AG04450 (cell line): ENCODE measurements at places on chromosomes 7 and 10.

DNA sequence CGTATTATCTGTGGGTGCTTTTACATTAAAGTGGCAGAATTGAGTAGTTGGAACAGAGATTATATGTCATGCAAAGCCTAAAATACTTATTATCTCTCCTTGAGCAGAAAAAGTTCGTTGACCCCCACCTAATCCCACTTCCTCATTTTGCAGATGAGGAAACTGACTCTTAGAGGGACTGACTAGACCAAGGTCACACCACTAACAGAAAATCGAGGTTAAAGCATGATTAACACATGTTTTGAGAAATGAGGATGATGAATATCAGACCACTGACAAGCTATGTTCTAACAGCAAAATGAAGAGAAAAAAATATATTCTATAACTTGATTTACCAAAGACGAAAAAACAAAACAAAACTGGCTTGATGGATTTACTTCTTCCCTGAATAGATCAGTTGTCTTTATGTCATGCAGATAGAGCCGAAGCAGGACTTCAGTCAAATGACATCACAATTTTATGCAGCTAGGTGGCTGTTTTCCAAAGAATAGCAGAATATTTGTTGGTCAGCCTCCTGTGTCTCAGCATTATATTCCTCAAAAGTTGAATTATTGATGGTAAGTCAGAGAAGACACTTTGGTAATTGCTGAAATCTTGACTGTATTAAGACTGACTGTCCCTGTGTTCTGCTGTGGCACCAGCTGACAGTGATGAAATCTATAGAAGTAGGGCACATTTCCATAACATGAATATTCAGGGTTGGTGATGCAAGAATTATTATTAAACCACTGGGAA lies 24.2 kb upstream of the SMIM30 start:
- no peak for DNase-seq

GRCh38 chr7:3559278-3559677 lies 258.2 kb downstream of the SDK1 start:
- peak; percentile 69 for DNase-seq

DNA sequence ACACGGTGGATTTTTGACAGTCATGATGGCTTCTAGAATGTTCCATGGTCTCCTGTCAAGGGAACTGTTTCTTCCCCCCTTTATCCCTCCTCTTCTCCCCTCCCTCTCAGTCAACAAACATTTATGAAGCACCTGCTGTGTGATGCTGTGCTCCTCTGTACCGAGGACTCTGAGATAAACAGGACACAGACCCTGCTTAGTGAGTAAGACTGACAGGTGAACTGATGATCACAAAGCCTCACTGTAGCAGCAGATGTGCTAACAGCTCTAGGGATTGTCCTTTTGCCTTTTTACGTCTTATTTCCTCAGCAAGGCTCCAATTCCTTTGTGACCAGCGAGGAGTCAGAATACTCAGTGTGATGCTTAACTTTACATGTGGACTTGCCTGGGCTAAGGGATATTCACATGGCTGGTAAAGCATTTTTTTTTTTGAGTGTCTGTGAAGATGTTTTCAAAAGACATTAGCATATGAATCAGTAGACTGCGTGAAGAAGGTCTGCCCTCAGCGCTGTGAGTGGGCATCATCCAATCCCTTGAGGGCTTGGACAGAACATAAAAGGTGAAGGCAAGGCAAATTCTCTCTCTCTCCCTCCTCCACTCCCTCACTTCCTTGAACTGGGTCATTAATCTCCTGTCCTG lies 170.1 kb downstream of the ADRA2A start:
- DNase-seq, result no peak

- no peak for DNase-seq
These were observed 215.8 kb downstream of the CHCHD3 start for GRCh38 chr7:132866144-132866531.

DNA sequence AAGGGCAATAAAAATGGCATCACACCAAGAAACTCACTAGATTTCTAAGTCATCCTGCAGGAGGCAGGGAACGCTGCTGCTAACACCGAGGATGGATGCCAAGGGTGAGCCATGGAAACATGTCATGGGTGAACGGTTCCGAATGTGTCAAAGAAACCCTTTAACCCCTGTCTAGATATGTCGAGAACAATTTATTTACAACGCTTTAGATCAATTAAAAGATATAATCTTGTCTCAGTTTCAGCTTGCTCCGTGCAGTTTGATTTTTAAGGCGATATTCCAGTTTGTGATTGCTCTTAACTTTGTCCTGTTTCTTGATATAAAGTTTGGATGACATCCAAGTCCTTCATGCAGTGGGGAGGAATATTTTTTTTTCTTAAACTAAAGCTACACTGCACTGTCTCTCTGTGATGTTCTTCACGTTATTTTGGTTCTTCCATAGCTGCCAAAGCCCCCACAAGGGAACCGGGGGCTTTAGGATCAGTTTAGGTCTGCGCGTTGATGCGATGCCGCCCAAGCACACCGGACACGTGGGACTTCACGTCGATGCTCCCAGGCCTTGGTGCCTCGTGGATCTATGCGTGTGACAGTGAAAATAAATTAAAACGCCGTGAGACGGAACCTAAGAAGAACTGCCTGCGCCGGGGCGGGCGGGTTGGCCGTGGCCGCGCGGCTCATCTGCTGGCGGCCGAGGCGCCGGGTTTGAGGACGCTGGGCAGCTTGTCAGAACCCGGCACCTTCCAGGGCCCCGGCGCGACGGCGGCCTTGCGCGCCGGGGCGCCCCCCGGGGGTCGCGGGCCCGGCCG lies 220.3 kb downstream of the PHTF2 start:
- DNase-seq, result no peak

GRCh38 chr10:124448696-124449169 lies 1.1 kb downstream of the NKX1-2 start:
- no peak for DNase-seq

GRCh38 chr7:101319401-101319800 lies 2.2 kb downstream of the IFT22 start:
- DNase-seq, result no peak

DNA sequence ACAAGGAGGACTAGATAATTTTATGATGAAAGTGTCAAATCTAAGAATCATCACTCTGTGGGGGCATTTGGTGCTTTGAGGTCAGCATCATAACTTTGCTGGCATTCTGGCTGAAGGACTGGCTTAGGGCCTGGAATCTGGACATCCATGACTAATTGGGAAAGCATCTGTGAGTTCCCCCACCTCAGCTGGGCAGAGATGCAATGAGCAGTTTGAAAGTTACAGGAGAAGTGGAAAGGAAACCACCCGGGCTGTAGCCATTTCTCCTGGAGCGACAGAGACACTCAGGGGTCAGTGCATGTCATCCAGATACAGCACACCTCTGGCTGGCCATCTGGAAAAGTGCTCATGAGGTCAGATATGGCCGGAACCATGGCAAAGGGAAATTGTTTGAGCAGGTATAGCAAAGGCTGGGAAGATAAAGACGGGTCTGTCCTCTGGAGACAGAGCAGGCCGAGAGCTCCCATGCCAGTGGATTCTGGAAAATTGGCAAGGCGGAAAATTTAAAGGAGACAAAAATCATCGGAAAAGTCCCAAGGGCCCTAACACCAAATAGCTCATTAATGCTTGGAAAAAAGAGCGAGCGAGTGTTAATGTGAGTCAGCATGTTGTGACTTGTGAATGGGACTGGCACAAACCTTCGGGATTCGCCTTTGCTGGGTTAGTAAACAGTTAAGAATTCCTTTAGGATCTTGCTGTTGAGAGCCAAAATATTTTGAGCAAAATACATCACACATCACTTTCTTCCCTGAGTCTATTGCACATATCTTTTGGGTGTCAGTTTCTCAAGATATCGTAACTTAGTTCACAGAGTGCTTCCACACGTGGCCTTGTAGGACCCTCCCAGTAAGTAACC lies 188.4 kb upstream of the AGK start:
- no peak for DNase-seq

GRCh38 chr7:135420786-135421185 lies 89.1 kb downstream of the CNOT4 start:
- no peak for DNase-seq

GRCh38 chr10:98312822-98313221 lies 44.8 kb upstream of the LOXL4 start:
- DNase-seq, result no peak

DNA sequence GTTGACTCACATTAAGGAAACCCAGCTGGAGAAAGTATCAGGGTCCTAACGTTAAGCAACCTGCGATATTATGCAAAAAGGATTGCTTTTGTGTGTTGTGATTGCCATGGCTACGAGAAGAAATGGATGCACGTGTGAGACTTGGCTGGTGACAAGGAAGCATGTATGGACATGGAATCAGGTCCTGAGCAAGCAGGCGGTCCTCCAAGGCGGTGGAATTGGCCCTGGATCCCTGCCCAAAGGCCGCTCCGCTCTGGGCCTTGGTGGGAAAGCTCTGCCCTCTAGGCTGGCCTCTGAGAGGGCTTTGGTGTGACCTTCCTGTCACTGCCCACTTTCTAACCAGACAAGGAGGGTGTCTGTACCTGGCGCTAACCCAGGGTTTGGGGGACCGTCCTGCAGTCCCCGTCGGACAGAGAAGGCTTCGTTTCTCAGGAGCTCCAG lies 192.1 kb downstream of the EBF3 start:
- DNase-seq, result no peak
